ENCODE measurements at places on chromosomes 11 and 22.

- DNase-seq, result no peak
Measured at GRCh38 chr22:43745783-43746356, 66.2 kb downstream of the EFCAB6 start.

DNA sequence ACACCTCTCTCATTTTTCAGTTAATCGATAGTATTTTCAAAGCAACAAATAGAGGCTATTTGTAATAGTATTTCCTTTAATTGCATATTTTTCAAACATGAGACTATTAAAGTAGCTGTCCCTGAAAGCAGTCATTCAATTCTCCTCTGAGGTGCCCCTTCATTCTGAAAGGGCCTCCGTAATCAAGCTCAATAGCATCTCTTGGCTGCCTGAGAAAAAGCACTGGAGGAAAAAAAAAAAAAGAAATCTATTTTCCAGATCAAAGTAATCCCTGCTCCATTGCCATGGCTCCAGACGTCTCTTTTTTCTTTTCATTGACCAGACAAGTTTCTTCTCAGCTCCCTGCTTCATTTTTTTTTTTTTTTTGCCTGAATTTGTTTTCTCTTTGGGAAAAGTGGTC lies 154.5 kb upstream of the BLID start:
- DNase-seq, result no peak

- no peak for DNase-seq
Measured at GRCh38 chr11:75260396-75261170, 20.0 kb downstream of the TPBGL start.

- DNase-seq, result no peak
Measured at GRCh38 chr11:58497951-58498350, 10.0 kb downstream of the OR5B21 start.

GRCh38 chr11:28690746-28691145 lies 582.6 kb downstream of the METTL15 start:
- no peak for DNase-seq

Measured in cerebellar cortex (tissue), 1 donor.